ENCODE measurements at places on chromosomes 2 and 18. TPM values are rescaled to one million over a fixed set of nuclear protein-coding genes. Genes with fewer than 3 reads are reported as not detected.

The ZRANB3 gene
- total RNA-seq: 7.8 TPM

The AKAIN1 gene
- total RNA-seq: not detected

The UNC80 gene
- total RNA-seq: not detected

The CRYGC gene
- total RNA-seq: not detected

The AMER3 gene
- not detected for total RNA-seq

The MROH2A gene
- total RNA-seq: not detected

The CYBRD1 gene
- 55.5 TPM for total RNA-seq

The GRB14 gene
- not detected for total RNA-seq

The NCKAP1 gene
- total RNA-seq: 82.9 TPM
